ENCODE measurements at places on chromosomes 11 and 22.

- no peak for DNase-seq
Observed at GRCh38 chr22:39183991-39184585, 31.6 kb upstream of the CBX7 start.

GRCh38 chr22:43681731-43682360 lies 130.3 kb downstream of the EFCAB6 start:
- DNase-seq, result no peak

DNA sequence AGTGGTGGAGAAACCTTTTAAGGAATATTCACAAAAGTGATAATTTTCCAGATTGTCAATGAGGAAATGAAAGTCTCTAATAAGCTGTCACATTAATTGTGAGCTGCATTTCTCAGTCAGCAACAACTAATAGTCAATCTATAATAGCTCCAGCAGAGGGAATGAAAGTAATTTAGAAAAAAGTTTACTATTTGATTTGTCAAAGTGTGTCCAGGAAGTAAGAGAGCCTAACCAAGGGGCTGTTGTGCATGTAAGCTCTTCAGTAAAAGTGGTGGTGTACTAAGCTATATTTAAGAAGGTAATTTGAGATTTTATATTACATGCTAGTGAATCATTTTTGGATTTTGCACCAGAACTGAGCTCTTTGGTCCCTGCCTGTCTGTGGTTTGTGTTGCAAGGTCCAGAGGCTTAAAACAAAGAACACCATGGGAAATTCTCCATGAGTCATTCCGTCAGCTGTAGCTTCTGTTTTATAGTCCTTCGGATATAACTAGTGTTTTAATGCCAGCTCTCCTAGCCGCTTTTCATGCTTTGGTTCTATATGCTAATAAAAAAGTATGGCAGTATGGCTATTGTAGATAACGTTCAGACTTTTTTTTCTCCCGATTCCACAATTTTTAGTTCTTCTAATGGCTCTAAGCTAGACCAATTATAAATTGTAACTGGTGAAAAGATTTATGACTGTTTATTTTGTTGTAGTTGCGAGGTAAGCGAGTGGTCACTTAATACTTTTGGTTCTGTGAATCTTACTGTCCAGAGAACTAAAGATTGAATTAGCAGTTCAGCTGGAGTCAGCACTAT lies 64.6 kb downstream of the ARHGEF12 start:
- DNase-seq, result no peak

DNA sequence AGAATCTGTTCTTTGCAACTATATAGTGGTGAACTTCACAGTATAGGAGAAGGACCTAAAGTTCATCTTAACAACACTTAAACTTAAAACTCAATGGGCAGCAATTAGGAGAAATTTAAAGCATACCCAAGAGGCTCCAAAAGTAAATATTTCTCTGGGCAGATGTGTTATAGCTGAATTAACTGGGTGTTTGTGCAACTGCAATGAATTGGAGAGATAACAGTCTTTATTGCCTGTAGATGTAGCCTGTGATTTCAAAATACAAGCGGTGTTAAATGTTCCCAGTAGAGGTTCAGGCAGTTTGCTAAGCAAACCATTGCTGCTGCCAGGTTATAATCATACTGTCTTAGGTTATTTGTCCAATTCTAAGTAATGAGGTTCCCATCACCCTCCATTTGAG lies 294.1 kb upstream of the MTNR1B start:
- no peak for DNase-seq

GRCh38 chr11:130721023-130721681 lies 195.1 kb downstream of the SNX19 start:
- no peak for DNase-seq

- DNase-seq, result no peak
Observed at GRCh38 chr22:33070600-33070999, 12.4 kb upstream of the SYN3 start.

DNA sequence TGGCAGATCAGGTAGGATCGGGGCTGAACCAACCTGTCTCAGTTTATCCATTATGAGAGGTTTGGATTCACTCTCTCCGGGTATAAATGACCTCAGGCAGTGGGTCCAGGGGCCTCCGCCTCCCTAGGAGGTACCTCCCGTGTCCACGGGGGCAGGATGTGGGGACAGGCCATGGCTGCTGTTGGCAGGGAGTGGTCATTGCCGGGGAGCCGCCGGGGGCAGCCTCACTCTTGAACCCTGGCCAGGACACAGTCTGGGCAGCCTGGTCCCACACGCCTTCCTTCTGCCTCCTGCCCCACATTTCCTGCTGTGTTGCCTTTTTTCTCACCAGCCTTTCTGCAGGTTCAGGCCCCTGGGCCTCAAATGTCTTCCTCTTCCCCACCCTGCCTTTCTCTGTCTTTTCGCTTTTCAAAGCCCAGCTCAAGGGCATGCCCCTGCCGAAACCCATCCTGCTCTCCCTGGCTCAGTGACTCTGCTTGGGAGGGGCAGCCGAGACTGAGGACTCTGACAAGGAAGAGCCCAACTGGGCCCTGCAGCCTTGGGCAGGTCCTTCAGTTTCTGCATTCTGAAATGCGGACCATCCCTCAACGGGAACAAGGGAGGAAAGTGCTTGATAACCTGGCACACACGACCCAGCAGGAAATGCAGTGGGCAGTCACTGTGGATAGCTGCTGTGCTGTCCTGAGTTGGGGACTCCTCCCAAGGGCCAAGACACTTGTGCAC lies 31.1 kb downstream of the ZC3H7B start:
- DNase-seq, result no peak

- DNase-seq, result no peak
Observed at GRCh38 chr11:64121663-64122410, 44.1 kb downstream of the MACROD1 start.

GRCh38 chr22:36713436-36713835 lies 9.9 kb upstream of the CACNG2 start:
- DNase-seq, result no peak

DNA sequence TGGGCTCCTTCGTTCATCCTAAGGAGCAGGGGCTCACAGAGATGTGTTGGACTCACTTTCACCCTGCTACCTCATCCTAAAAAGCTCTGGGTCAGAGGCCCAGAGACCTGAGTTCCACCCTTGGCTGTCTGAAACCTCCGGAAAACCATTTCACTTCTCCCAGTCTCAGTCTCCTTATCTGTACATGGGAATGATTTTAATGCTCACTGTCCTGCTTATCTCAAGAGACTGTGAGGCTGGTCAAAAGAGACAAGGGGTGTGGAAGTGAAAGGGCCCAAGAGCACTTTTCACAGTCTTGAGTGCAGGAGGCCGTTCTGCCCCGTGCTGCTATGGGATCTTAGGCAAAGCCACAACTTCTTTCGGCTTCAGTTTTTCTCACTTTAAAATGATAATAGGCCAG lies 13.2 kb upstream of the NPAS4 start:
- no peak for DNase-seq

GRCh38 chr11:94376841-94377240 lies 24.4 kb downstream of the GPR83 start:
- DNase-seq, result no peak

DNA sequence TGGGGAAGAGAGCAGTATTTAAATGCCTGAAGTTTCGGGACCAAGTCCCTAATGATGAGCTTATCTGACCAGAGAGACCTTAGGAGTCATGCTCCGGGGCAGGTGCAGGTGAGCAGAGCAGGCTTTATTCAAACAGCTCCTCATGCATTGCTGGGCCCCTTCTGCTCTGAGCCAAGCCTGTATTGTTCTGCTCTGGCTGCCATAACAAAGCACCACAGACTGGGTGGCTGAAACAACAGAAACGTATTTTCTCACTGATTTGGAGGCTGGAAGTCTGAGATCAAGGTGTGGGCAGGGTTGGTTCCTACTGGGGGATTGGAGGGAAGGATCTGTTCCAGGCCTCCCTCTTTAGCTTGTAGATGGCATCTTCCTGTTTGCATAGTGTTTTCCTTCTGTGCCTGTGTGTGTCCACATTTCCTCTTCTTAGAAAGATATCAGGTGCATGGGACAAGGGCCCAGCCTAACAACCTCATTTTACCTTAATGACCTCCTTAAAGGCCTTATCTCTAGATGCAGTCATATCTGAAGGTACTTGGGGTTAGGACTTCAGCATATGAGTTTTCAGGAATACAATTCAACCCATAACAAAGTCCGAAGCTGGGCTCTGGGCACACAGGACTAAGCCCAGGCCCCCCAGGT lies 97.1 kb upstream of the PARVA start:
- DNase-seq, result no peak

- no peak for DNase-seq
Observed at GRCh38 chr11:95925011-95925410, 1.1 kb upstream of the MTMR2 start.

GRCh38 chr11:123143921-123144320 lies 51.1 kb downstream of the CLMP start:
- no peak for DNase-seq

- no peak for DNase-seq
Observed at GRCh38 chr11:61918938-61919704, 1.8 kb upstream of the RAB3IL1 start.

- peak; percentile 68 for DNase-seq
Observed at GRCh38 chr11:111378861-111379601, at the start of gene POU2AF1. Gene POU2AF1, minus strand, starts transcription at chr11:111379275. Its CDS starts 98 bp downstream, at chr11:111379177.

DNA sequence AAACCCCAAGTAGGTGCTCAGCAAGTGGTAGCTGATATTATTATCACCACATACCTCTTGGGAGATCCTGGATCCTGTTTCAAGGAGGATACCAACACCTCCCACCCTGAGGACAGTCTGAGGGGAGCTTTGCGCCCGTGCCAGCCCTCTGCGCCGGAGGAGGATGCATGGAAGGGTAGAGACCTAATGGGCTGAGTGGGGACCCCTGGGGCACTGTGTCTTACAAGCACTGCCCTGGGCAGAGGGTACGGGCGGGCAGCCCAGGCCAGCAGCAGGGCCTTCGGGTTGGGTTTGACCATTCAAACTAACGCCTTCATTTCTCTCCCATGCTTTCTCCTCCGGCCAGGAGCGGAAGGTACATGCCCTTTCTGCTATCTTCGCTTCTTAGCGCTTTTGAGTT lies 26.3 kb downstream of the MYBPC3 start:
- no peak for DNase-seq

All from activated T-helper 2 cell treated with anti-CD3 and anti-CD28 coated beads, Interferon-gamma antibody, Interleukin-2, Interleukin-4, amounts not matched to agents 10 μg/mL and 5 μg/mL and 100 μg/mL, durations not matched to agents 14 hours and 24 hours and 36 hours (primary cell).